ENCODE measurements at places on chromosomes 4 and X.

GRCh38 chr4:66451741-66452140 is 781.5 kb upstream of the EPHA5 start:
- no peak for DNase-seq

- no peak for DNase-seq
These were observed 5.5 kb upstream of the USP53 start for GRCh38 chr4:119207051-119207450.

DNA sequence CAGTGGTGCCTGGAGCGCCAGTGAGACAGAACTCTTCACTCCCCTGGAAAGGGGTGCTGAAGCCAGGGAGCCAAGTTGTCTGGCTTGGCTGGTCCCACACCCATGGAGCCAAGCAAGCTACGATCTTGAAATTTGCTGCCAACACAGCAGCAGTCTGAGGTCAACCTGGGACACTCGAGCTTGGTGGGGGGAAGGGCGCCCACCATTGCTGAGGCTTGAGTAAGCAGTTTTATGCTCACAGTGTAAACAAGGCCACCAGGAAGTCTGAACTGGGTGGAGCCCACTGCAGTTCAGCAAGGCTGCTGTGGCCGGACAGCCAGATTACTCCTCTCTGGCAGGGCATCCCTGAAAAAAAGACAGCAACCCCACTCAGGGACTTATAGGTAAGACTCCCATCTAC is 149.5 kb downstream of the EDA2R start:
- DNase-seq: no peak

DNA sequence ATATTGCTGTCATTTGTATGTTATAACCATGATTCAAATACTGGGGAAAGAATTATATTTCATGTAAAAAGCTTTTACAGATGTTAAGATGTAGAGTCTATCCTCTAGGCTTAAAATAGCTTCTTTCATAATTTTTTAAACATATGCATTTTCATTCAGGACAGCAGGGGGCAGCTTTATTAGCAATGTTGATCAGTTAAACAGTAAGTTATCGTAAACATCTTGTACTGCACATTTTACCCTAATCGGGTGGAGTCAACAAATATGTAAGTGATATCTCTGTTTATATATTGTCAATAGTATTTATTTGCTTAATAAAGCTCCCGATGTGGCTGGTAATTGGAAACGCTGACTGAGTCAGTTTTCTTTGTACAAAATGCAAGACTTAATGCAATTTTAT is 142.5 kb upstream of the MED14 start:
- DNase-seq: peak; percentile 9

GRCh38 chrX:148567229-148567628 is 66.8 kb downstream of the AFF2 start:
- peak; percentile 5 for DNase-seq

DNA sequence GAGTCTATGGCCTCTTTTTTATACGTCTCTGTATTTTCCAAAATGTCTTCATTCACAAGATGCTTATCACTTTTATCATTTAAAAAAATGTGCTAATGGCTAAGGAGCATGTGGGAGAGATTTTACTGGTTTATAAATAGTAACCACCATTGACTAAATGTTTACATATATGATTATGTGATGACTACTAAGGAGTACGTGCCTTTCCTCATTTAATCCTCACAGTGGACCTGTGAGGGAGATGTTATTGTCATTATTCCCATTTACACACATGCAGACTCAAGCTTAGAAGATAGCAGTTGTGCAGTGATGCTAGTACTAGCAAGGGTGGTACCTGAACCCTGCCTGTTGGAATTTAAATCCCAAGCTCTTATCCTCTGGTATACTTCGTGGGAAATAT is 2.4 kb downstream of the SRD5A3 start:
- peak; percentile 11 for DNase-seq

- DNase-seq: peak; percentile 97
These were observed 405.3 kb upstream of the FAT1 start for GRCh38 chr4:187128976-187129375.

GRCh38 chrX:87706134-87706533 is 188.5 kb downstream of the KLHL4 start:
- no peak for DNase-seq

DNA sequence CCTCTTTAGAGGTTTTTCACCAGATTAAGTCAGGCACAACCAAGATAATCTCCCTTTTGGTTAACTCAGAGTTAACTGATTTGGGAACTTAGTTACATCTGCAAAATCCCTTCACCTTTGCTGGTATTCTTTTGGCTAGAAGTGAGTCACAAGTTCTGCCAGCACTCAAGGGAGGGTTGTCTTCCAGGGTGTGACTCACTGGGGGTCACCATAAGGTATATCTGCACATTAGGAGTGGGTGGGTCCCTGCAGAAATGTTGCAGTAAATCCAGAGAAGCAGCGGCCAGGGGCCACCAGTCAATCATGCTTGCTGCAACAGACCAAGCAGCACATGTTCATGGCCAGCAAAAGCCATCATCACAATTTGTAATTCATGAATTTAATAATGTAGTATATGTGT is 59.8 kb upstream of the MAML3 start:
- peak; percentile 51 for DNase-seq

DNA sequence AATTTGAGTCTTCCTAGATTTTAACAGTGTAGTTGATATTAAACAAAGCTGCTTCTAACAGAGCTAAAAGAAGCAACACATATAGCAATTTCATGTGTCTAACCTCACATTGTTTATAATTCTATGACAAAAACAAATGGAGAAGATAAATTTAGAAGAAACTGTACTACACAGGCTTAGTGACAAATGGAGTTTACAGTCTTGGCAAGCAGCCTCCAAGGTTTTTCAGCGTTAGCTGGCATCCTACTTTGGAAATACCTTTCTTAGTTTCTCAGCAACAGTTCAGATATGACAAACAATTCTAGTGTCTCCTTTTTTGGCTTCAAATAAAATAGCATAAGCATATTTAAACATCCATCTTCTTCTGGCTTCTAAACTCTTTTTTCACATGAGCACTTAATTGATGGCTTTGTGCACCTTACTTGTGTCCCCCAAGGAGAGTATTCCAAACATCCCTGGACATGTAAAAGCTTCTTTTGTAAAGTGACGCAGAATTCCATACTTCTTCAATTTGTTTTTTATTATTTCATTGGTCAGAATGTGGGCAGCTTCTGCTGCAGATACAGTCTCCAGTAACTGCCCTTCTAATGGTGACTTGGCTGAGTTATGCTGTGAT is 249.8 kb downstream of the ANTXR2 start:
- DNase-seq: no peak

DNA sequence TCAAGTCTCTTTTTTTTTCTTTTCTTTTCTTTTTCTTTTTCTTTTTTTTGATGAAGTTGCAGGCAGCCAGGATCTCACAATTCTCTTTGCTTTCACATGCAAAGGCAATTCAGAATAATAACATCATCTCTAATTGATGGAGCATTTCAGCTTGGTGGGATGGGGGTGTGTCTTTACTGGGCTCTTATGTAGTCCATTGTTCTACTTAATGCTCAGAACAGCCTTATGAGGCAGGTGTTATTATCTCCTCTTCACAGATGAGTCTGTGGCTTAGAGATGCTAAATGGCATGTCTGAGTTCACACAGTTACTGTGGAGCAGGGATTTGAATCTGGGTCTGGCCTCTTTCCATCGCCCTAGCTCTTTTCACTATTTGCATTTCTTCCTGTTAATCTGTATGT is 70.2 kb downstream of the TRPC5 start:
- DNase-seq: no peak

- DNase-seq: peak; percentile 5
These were observed 12.3 kb downstream of the CLDN2 start for GRCh38 chrX:106932492-106932923.

GRCh38 chr4:38084877-38085711 is 124.9 kb downstream of the PTTG2 start:
- no peak for DNase-seq

GRCh38 chrX:786441-786881 is 155.9 kb downstream of the SHOX start:
- DNase-seq: no peak

DNA sequence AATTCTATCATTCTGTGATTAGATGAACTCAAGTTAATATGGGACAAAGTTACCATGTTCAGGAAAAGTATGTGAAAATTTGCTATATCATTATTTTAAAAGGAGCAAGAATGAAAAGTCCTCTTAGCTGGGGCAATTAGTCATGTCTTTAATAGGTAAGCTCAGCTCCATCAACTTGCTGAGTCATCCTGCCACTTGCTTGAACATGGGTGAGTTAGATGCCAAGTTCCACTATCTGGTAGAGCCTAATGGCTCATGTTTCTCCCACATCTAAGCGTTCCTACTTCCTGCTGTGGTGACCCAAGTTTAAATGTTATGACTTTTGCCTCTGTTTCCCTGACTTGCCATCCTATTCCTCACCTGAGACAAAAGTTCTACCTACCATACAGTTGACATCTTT is 276.8 kb downstream of the ZNF674 start:
- peak; percentile 85 for DNase-seq

Data from mammary epithelial cell (primary cell).